ENCODE measurements at places on chromosomes 16 and 17.

DNA sequence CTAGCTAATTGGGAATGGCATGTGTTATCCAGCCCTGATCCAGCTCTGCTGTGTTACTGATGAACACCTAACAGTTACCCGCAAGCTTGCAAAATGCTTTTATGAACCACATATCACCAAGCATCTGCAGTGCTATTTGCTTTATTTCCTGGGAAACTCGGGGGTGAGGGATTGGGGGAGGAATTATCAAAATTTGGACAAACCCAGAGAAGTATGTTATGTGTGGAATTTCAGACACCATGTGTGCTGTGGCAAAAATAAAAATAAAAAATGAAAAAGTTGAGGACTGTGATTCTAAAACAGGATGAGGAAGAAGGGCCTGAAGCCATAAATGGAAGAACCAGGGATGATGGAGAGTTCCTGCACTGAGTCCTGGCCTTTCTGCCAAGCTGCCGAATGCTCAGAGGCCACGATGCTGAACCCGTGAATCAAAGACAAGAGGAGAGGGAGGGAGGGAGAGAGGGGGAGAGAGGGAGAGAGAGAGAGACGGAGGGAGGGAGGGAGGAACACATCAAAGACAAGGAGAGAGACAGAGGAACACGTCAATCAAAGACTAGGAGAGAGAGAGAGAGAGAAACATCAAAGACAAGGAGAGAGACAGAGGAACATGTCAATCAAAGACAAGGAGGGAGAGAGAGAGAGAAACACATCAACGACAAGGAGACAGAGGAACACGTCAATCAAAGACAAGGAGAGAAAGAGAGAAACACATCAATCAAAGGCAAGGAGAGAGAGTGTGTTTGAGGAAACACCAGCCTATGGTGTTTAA, 89.8 kb downstream of the MRM3 start:
- no peak for DNase-seq

DNA sequence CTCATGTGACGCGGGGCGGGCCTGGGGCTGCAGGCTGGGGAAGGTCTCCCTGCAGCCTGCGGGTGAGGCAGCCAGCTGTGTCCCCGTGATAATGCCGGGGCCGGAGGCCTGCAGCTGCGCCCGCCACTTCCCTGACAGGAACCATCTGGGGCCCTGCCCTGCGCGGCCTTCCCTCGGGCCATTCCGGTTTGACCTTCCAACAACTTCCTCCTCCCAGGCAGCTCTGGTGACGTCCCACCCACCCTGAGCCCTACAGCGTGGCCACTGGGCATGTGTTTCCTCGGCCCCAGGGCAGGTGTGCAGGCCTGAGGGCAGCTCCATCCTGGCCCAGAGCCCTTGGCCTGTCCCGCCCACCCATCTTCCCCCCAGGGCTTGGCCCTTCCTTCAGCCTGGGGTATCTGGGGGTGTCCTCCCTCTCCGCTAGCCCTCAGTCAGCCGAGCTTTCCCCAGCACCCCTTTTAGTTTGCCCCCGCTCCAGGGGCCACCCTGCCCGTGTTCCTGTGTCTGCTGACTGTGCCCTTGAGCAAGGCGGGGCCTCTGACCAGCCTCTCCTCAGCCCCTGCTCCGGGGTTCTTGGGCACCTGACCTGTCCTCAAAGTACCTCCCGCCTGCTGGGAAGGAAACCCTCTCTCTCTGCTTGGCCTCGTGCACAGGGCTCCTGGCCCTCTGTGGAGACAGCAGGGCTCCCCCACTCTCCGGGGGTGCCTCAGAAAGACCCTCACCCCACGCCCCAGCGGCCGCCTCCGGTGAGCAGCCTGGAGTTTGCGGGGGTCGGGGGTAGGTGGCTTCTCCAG, at the start of gene CBFA2T3:
Gene CBFA2T3 (minus strand): TSS at position 190 of the 794 bp plus-strand sequence. CDS start 400 bp downstream, outside the sequence.
- DNase-seq, result no peak

DNA sequence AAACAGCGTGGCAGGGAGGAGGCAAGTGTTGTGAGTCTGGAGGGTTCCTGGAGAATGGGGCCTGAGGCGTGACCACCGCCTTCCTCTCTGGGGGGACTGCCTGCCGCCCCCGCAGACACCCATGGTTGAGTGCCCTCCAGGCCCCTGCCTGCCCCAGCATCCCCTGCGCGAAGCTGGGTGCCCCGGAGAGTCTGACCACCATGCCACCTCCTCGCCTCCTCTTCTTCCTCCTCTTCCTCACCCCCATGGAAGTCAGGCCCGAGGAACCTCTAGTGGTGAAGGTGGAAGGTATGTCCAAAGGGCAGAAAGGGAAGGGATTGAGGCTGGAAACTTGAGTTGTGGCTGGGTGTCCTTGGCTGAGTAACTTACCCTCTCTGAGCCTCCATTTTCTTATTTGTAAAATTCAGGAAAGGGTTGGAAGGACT, at the start of gene CD19:
Gene CD19 (plus strand): TSS at position 171 of the 425 bp plus-strand sequence. CDS start 30 bp downstream, at position 201.
- no peak for DNase-seq

DNA sequence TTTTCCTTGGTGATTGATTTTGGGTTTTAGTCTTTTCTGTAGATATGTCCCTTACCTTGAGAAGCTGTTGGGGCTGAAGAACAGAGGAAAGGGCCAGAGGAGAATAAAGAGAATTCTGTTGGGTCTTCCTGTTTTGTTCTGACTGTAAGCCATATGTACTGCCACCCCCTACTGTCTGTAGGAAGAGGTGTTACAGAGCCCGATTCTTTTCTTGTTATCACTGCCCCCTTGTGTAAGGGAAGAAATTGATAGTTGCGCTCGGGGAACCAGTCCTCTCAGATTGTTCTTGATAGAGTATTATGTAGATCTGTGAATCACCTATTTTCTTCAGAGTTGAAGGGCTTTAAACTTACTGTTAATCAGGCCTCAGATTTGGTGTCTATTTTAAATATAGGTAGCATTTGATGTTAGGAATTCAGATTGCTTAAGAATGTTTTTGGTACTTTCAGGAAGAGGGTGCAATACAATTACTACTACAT, 2.4 kb downstream of the TANC2 start:
- DNase-seq, result peak; percentile 74

GRCh38 chr16:67996666-67997065, 2.6 kb downstream of the DPEP2 start:
- no peak for DNase-seq

- DNase-seq, result no peak
Observed at GRCh38 chr17:50213026-50214022, 11.9 kb upstream of the COL1A1 start.

GRCh38 chr17:18278867-18279266, 18.4 kb downstream of the MIEF2 start:
- no peak for DNase-seq

DNA sequence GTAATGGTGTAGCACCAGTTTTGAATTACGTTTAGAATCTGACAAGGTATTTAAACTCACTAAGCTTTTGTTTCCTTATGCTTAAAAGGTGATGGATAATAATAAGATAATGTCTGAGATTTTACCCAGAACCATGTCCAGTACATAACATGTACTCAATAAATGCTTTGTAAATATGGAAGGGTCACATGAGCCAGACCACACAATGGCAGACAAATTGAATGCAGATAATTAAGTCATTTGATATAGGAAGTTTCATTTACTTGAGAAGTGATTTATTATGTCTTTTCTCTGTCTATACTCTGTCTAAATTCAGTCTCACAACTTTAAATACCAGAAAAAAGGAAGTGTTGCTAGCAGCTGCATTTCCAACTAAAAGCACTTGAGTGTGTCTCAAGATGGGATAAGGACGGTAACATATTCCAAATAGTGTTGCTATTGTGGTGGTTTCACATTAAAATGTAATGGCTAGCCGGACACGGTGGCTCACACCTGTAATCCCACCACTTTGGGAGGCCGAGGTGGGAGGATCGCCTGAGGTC, 52.5 kb upstream of the DHX40 start:
- no peak for DNase-seq

- DNase-seq, result no peak
Observed at GRCh38 chr16:90031186-90031930, 12.1 kb upstream of the DBNDD1 start.

GRCh38 chr17:4178651-4179050, 35.7 kb downstream of the CYB5D2 start:
- no peak for DNase-seq

DNA sequence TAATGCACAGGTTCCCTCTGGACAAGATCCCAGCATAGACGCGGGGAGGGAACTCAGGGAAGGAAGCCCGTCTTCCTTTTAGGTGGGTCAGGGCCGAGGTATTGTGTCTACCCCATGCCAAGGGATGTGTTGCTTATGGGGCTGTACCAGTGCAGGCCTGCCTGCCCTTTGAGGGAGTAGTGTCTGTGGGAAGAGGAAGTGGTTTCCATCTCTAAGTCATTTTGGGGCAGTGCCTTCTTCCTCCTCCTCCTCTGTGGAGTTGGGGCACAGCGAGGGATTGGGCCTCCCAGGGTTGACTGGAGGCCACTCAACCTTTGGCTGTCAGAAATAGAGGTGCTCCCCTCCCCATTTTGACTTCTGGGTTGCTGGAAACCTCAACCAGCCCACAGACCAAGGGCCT, 26.5 kb downstream of the GJD3 start:
- DNase-seq, result no peak
